Stimulated activated naive B cell treated with anti-CD40 and anti-IgM and Interleukin-4, amounts not matched to agents 10 μg/mL and 1 μg/mL and 100 μg/mL, for 72 hours (primary cell): ENCODE measurements at places on chromosomes 11 and 22.

DNA sequence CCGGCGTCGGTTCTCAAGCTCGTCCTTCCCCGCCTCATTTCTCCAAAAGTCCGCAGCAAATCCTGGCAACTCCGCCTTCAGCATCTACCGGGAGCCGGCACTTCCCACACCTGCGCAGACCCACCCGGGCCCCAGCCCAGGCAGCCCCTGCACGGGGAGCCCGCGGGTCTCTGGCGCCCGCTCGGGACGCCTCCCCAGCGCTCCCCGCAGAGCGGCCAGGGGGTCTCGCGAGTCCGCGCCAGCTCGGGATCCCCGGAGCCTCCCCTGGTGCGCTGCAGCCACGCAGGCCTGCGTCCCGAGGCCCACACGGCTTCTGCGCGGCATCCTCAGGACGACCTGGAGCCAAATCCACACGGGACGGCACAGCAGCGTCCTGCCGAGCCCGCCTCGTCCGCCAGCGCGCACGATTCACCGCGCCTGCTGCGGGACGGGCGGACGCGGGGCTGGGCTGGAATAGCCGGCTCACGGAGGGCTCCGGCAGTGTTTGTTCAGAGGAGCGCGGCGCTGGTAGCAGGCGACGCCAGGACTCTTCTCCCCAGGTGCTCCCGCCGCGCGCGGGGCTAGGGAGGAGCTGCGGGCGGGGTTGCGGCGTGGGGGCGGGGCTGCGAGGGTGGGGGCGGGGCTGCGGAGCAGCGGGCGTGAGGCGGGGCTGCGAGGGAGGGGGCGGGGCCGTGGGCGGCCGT lies 816 bp upstream of the PHRF1 start:
- peak; percentile 40 for DNase-seq

GRCh38 chr11:64652586-64653387 lies 61.8 kb downstream of the SLC22A12 start:
- DNase-seq, result peak; percentile 58

GRCh38 chr11:72781313-72782080 lies 12.3 kb downstream of the STARD10 start:
- DNase-seq, result no peak

- no peak for DNase-seq
Observed at GRCh38 chr11:129040934-129041333, 98.3 kb upstream of the TP53AIP1 start.

DNA sequence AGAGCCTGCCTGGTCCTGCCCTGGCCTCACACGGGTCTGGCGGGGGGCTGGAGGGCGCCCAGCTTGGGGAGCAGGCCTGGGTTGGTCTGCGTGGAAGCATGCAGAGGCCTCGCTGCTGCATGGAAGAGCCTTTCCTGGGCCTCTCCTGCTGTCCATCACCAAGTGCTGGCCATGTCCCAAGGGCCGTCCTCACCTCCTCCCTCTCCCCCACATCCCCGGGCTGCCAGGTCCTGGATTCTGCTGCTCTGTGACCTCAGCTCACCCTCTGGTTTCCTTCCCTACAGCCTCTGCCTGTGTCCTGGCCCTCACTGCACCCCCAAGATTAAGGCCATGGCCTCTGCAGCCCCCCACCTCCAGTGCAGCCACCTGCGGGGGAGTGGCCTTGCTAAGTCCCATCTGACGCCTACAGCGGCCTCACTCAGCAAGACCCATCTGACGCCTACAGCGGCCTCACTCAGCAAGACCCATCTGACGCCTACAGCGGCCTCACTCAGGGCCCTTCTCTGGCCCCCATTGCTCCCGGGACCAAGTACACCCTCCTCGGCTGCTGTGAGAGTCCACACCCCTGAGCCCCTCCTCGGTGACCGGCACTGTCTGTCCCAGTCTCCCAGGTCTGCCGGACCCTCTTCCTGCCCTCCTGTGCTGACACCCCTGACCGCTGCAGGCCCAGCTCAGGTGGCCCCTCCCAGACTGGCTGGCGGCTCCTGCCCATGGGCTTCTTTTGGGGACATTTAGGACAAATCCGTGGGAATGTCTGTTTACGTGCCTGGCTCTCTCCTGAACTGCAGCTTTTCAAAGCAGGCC lies 119.5 kb upstream of the B3GAT1 start:
- DNase-seq, result no peak

DNA sequence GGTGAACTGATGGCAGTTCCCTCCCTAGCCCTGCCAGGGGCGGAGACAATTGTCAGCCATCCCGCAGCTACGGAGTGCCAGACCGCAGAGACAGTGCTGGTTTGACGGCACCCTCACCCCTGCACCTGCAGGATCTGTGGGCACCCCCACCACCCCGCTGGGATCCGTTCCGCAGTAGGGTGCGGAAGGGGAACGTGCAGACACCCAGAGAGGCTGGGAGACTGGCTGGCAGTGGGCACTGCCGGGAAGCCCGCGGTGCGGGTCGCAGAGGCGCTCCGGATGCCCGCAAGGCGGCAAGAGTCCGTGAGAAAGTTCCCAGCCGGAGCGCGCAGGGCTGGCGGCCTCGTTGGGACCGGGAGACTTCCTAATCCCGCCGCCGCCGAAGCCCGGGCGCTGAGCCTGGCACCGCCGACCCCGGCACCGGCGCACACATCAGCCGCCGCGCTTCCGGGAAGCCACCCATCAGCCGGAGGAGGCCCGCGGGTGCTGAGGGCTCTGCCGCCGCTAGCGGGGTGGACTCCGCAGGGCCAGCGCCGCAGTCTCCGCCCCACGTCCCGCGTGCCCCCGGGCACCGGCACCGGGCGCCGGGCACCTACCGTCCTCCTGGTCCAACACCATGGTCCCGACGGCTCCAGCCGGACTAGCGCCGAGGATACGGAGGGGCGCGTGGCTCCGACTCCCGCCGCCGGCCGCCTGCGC lies 4.3 kb upstream of the LMO1 start:
- DNase-seq, result no peak

DNA sequence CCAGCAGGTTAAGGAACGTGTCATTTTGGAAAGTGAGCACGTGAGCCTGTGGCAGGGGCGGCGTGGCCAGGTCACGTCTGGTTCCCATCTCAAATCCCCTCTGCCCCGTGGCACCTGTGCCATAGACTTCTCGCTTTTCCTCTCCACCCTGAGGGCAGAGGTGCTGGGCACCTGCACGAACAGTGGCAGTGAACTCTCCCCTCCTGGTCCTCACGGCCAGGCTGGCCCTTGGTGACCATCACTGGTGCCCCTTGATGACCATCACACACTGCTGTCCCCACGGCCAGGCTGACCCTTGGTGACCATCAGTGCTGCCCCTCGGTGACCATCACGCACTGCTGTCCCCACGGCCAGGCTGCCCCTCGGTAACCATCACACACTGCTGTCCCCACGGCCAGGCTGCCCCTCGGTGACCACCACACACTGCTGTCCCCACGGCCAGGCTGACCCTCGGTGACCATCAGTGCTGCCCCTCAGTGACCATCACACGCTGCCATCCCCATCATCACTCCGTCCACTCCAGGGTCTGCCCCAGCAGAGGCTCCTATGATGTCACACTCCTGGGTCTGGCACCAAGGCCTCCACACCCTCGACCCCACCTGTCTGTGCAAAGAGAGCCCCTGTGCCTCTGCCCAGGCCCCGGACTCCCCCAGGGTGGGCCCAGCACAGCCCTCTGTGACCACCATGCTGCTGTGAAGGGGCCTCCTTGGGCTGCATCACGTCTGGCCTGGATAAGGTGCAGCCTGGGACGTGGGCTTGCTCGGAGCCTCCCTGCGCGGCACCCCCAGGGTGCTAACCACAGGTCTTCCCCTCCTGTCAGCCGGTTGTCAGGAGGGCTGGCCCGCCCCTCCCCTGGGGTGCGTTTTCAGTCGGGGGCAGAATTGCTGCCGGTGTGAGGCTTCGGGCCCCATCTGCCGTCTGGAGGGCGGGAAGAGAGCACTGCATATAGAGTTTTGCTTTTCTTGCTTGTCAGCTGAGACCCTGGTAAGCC lies 738.6 kb downstream of the BRD1 start:
- no peak for DNase-seq

GRCh38 chr11:122439866-122440810 lies 215.4 kb upstream of the UBASH3B start:
- DNase-seq, result no peak

- no peak for DNase-seq
Observed at GRCh38 chr11:78806214-78807004, 231.7 kb upstream of the NARS2 start.
